ENCODE measurements at places on chromosomes 6 and 20.

- no peak for DNase-seq
Observed at GRCh38 chr6:42916288-42916687, 435 bp downstream of the PTCRA start.

DNA sequence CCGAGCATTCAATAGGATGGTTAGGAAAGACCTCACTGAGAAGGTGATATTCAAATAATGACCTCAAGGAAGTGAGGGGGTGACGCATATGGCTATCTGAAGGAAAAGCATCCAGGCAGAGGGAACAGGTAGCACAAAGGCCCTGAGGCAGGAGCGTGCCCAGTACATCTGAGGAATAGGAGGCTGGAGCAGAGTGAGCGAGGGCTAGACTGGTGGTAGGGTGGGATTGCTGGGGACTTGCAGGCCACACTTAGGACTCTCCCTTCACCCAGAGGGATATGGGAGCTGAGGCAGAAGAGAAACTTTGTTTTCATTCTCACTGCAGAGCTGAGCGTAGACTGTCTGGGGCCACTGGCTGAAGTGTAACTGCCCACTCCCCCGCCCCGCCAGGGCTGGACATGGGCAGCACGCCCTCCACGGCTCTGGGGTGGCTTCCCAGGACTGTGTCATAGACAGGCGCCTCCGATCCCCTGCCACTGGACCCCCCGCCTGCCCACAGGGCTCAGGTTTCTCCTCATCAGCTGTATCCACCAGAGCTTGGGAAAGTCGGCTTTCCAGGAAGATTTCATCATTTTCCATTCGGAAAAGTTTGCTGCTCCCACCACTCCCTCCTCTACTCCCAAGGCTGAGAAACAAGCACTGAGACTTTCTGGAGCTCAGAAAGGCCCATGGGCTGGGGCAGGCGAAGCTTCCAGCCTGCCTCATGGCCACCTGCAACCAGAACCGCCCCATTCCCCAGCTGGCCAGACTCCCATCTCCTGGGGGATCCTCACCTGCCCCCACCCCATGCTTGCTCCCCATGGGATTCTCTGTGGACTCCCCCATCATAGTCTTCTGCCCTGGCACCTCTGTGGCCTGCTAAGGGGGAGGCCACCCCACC is 142.6 kb downstream of the MRPL14 start:
- no peak for DNase-seq

DNA sequence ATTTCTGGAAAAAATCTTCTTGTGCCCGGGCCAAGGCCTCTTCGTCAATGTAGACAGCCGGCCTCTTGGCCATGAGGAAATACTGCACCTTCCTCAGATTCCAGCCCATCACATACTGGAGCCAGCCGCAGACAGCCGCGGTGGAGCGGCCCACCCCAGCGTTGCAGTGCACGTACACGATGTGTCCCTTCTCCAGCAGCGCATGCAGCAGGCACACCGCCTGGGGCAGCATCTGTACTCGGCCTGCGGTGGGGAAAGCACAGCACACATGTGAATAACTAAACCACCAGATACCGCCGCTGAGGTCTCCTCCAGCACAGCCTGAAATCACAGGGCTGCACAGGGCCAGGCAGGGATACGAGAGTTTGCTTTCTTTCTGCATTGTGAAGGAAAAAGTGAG is 107.9 kb downstream of the EPM2A start:
- DNase-seq: no peak

DNA sequence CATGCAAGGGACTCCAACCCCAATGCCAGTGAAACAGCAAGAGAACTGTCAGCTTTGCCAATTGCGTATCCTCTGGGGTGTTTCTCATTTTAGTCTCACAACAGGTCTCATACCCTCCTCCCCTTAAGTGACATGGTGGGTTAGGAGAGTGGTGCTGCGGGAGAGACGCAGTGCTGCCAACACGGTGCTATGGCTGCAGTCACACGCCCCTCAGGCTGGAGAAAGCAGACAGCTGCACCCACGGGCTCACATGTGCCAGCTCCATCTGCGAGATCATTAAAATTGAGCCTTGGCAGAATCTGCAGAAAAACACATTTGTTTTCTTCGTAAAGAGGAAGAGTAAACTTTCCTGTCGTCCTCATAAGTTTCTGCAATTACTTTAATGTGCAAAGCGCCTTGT is 114.7 kb downstream of the ANKRD60 start:
- no peak for DNase-seq

DNA sequence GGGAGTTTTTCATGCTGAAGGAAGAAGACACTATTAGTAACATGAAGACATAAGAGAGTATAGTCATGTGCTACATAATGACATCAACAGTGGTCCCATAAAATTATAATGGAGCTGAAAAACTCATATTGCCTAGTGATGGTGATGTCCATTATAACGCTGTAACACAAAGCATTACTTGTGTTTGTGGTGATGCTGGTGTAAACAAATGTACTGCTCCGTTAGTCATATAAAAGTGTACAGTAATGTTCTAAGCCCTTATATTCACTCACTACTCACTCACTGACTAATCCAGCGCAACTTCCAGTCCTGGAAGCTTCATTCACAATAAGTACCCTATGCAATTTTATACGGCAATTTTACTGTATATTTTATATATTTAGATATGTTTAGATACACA is 26.8 kb upstream of the ASF1A start:
- DNase-seq: no peak

GRCh38 chr6:134253681-134254080 is 64.2 kb downstream of the SGK1 start:
- no peak for DNase-seq

DNA sequence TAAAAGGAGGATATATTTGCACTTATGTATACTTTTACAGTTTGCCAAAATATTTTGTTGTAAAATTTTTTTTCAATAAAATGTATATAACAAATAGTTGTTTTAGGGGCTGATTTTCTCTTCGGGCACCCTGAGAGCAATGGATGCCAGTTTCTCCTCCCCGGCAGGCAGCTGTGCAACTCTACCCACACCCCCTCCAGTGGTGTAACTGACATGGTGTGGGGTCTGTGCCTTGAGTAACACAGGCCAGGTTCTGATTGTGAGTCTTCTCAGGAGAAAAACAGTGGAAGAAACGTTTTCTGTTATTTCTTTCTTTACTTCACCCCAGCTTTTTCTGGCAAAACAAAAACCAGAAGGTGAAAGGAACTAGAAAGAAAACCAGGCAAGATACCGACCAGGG is 6.1 kb downstream of the FOXF2 start:
- DNase-seq: no peak

DNA sequence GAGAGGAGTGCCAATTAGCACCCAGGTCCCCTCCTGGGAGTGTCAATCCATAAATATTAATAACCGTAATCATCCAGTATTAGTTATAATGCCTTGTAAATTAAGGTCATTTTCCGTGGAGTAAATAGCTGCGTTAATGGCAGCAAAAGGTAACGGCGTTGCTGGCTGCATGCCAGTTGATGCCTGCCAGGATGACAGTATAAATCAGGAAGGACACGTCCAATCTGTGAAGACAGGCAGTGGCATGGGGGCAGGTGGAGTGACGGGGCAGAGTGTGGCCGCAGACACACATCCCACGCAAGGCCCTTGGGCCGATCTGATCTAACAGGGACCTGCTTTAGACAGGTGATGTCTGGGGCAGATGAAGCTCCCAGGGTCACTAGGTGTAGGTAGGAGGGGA is 49.1 kb downstream of the KCNB1 start:
- no peak for DNase-seq

GRCh38 chr6:113860181-113860955 is 3.2 kb downstream of the MARCKS start:
- DNase-seq: no peak

GRCh38 chr6:131756039-131756438 is 45.2 kb upstream of the CTAGE9 start:
- DNase-seq: no peak

DNA sequence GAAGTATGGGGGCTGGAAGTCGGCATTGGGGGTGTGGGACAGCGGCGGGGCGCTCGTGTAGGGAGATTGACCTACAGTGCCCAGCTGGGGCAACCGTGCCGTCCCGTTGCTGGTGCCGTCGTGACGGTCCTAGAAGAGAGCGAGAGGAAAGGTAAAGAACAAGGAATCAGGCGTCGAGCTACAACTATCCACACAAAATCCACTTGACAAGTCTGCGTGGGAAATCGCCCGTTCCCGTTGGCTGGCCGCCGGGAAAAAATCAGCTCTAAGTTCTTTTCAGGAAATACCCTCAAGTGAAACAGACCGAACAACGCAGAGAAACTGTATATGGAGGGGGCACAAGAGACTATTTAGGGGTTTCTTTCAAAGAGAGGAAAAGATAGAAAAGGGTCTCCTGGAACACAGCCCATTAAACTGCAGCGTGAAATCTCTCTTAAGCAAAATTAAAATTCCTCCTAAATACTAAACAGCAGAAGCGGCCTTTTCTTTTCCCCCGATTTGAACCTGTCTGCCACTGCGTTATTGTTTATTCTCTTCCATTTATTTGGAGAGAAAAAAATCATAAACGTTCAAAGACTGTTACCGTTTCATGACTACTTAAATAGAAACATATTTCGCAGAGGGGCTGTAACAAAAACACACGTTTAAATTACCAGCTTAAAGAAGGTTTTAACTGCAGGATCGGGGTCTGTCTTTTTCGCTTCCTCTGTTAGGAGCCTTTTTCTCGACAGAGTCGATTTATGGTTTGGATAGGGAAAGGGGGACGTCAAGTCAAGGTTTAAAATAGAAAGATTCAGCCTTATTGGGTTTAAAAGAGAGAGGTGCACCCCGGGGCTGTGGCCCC is 4.4 kb downstream of the TFAP2A start:
- DNase-seq: no peak

DNA sequence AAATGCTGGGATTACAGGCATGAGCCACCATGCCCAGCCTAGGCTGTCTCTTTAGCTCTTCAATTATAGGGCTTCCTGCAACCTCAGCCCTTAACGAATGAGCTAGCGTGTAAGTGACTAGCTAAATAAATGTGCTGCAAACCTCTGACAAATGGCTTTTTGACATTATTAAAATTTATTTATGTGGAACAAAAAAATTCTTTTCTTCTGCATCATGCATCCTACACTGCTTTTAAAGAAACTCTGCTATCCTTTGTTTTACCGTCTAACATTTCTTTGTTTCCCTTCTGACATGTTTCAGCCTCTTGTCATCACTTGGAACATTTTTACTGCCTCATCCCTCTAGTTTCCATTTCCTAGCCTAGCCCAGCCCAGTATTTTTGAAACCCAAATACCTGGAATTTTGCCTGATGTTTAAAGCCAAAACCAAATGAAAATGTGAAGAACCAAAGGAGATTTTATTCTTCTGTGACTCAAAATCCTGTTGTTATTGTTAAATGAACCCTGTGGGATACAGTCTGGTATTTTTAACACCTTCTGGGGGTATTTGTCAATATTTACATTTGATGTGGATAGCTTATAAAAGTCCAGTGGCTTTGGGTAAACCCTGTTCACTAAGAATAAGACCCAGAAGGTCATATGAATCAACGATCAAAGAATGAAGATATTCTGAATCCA is 9.5 kb downstream of the NT5E start:
- no peak for DNase-seq

DNA sequence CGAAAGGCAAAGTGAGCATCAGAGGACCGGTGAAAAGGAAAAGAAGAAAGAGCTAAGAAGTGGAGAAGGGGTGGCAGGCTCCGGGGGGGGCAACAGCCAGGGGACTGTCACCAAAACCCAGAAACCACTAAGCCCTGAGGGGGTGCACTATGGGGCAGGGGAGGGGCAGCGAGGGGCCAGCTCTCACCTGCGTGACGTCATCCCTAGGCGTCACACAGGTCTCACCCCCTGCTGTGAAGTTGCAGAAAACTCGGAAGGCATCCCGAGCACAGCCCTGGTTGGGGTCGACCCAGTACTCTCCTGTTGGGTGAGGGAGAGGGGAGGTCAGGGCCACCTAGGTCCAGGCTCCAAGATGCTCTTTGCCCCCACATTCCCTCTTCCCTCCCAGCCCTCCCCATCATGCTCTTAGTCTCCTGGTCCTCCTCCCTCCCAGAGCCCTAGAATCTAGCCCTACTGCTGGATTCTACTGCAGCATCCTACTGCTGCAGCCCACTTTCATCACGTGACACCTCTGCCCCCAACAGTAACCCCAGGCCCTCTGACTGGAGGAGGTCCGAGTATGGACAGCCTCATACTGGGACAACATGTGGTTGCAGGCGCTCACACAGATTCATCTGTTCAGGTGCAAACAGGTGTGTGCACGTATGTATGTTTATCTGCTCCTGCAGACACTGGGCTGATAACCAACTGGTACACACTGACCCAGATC is 27.4 kb downstream of the COL11A2 start:
- no peak for DNase-seq

- DNase-seq: peak; percentile 54
Observed at GRCh38 chr6:13445005-13445743, 42.2 kb downstream of the GFOD1 start.

- DNase-seq: no peak
Observed at GRCh38 chr6:149035766-149036165, 281.7 kb upstream of the TAB2 start.

DNA sequence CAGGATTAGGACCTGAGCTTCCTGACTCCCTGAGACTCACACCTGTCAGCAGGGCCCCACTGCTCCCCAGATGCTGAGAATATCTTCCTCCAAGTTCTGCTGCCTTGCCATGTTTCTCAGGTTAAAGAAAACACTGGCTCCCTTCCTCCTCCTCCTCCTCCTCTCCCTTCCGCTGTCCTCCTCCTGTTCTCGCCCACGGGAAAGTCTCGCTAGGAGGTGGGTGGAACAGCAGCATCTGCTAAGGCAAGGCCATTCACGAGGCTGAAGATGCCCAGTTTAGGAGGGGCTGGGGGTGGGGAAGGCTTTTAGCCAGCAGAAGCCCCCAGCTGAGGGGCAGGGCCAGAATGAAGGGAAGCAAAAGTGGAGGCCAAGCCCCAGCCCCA is 23.8 kb downstream of the KCNK15 start:
- no peak for DNase-seq

DNA sequence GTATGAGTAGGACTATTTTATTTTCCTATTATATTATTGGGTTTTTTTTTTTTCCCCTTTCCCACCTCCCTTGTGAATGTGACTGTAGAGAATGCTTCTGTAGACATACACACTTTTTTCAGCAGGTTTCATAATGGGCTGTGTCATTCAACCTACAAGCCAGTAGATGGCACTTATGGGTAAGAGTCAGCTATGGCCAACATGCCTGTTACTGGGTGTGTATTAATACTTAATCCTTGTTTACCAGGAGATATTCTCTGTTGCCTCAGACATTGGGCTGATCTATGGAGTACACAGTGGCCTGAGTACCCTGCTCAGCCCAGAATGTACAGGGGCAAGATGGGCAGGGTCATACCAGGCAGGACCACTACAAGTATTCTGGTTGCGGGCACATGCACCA is 382.5 kb downstream of the EPHA7 start:
- DNase-seq: peak; percentile 16

DNA sequence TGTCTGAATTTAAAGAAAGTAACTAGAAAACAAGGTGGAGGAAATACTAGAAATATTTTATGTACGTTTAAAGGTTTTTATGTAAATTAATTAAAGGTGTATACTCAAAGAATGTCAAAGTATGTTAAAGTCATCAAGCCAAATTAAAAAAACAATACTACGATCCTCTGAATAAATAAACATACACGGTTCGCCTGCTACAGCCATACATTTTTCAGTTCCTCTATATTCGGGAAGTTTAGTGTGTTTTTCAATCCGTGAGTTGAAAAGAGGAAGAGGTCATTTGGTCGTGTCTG is 626 bp downstream of the STX7 start:
- no peak for DNase-seq
